OCI-M1 (cell line): ENCODE measurements at places on chromosomes 1 and 21.

- no peak for DNase-seq
These were observed 2.0 kb downstream of the KIAA0319L start for GRCh38 chr1:35555212-35555584.

DNA sequence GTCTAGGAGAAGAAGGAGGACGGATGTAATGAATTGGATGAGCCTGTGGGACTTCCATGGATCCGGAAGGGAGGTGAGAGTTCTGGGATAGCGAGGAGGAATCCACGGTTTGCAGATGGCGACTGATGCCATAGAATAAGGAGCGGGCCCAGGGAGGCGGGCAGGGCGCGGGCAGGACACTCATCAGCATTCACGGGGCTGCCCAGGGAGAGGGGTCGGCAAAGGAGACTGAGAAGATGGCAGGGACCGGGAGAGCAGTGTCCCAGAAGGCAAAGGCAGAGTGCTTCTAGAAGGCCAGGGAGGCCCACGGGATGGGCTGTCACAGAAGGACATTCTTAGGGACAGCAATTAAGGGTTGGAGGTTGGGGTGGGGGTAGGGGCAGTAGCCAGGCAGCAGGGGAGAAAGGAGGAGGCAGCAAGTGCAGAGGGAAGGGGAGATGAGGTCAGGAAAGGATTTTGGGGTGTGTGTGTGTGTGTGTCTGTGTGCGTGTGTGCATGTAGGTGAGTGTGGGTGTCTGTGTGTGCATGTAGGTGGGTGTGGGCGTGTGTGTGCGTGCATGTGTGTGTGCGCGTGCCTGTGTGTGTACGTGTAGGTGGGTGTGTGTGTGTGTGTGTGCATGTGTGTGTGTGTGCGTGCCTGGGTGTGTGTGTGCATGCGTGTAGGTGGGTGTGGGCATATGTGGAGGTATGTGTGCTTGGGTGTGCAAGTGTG, 1.1 kb upstream of the COL8A2 start:
- DNase-seq: no peak

DNA sequence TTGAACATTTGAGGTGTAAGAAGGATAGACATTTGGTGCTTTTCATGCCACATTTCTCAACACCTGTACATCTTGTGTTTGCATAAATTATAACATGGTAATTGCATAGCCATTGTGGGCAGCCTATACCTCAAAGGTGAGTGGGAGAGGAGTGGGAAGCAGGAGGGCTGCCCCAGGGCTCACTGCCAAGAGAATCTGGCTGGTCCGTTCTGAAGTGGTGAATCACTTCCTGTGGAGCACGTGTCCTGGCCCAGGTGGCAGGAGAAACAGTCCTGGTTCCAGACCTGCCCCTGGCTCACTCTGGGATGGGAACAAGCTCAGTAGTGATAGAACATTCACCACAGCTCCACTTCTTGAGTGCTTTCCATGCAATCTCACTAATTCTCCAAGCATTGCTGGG, 11.6 kb upstream of the OLFML2B start:
- DNase-seq: no peak

GRCh38 chr1:70836456-70836855, 211.2 kb downstream of the PTGER3 start:
- no peak for DNase-seq

GRCh38 chr1:96164053-96164452, 557.5 kb upstream of the PTBP2 start:
- no peak for DNase-seq

- no peak for DNase-seq
These were observed 74.2 kb upstream of the COX20 start for GRCh38 chr1:244761279-244761678.

GRCh38 chr1:208103597-208104513, 140.3 kb downstream of the PLXNA2 start:
- no peak for DNase-seq

GRCh38 chr1:160437432-160438316, 37.3 kb downstream of the VANGL2 start:
- peak; percentile 74 for DNase-seq
